Ascending aorta (tissue), 2 donors: ENCODE measurements at places on chromosomes 13 and 19.

DNA sequence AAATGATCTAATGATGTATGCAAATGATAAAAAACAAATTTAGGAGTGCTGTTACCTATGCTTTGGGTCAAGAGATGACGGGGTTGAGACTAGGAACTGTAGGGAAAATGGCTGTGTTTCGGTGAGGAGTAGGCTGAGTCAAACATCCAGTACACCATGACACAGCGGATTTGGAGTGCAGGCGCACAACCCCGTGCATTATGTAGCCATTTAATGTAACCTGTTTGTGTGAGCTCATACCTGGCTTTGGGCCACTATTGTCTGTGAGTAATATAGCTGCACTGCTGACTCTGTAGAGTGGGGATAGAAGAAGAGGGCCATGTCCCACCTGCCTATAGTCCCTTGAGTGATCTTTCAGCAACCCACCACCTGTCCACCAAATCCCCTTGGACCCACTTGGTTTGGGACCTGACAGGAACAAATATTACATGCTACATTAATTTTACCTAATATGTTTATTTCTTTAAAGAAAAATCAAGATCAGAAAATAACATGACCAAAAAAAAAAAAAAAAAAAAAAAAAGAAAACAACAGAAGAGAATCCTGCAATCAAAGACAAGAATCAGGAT is 95.5 kb upstream of the KLHL1 start:
- H3K36me3 ChIP-seq, result no peaks in the 10 kb centered on the region
- H3K4me1 ChIP-seq, result no peaks in the 10 kb centered on the region
- no peaks in the 10 kb centered on the region for H3K27me3 ChIP-seq
- no peak overlapping the region for H3K27ac ChIP-seq
- no peak overlapping the region for H3K4me3 ChIP-seq

GRCh38 chr19:4376028-4376670 is 24.2 kb downstream of the SH3GL1 start:
- peak overlapping the region; percentile 98 for H3K27ac ChIP-seq
- no peak for DNase-seq
- peaks cover 78% of the 10 kb centered on the region for H3K4me1 ChIP-seq
- no peaks in the 10 kb centered on the region for H3K36me3 ChIP-seq
- H3K27me3 ChIP-seq, result no peaks in the 10 kb centered on the region

DNA sequence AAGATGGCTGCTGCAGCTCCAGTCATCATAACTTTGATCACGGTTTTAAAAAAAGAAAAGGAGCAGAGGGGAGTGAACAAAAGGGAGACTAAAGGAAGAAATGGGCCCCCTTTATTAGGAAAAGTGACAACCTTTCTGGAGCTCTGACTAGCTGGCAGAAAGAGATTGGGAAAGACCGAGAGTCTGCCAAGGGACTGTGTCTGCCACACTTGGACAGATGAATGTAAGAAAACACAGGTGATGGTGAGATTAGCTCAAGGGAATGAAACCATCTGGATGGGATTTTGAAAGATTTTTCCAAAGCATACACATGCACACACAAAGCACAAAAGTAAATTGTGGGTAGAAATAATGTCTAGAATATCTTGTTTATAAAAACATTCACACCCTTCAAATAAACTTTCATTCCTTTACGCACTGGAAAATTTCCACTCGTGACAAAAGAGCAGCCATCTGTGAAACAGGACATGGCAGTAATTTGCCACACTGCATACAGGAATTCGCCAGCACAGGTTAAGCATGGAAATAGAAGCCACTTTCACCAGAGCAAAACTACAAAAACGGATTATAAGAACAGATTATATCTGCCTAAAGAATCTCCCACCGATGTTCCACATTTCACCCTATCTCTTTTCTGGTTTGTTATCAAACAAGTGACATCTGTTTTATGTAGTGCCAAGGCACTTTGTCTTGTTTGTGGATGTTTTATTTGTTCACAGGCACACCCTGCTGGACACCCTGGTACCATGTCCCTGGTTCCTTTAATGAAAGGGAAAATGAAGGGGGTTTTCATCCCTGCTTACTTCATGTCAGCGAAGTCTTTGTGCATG is 819.5 kb downstream of the DIAPH3 start:
- no peak overlapping the region for H3K4me3 ChIP-seq
- H3K36me3 ChIP-seq, result no peaks in the 10 kb centered on the region
- no peaks in the 10 kb centered on the region for H3K27me3 ChIP-seq
- no peak for DNase-seq
- H3K27ac ChIP-seq, result no peak overlapping the region
- no peaks in the 10 kb centered on the region for H3K4me1 ChIP-seq

- no peak overlapping the region for H3K4me3 ChIP-seq
- H3K27ac ChIP-seq, result no peak overlapping the region
- H3K27me3 ChIP-seq, result no peaks in the 10 kb centered on the region
- DNase-seq, result no peak
- no peaks in the 10 kb centered on the region for H3K4me1 ChIP-seq
Measured at GRCh38 chr13:25876247-25876646, 175.6 kb downstream of the SHISA2 start.

DNA sequence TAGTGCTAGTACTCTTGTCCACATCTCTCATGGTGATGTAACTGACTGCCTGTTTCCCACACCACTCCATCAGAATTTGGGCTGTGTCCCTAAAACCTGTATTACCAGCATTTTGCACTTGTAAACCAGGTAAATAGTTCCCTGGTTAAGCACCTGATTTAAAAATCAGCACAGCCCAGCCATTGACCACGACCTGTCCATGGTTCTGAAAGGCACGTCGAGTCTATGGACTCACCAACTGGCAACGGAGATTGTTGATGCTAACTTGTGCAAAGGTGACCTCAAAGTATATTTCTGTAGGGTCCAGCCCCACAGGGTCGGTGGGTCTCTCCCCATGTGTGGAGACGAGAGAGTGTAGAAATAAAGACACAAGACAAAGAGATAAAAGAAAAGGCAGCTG is 46.7 kb upstream of the ZNF835 start:
- H3K27ac ChIP-seq, result no peak overlapping the region
- no peak overlapping the region for H3K4me3 ChIP-seq
- no peak for DNase-seq
- H3K36me3 ChIP-seq, result no peaks in the 10 kb centered on the region
- H3K27me3 ChIP-seq, result no peaks in the 10 kb centered on the region

GRCh38 chr13:58850161-58850560 is 1218.6 kb downstream of the PCDH17 start:
- H3K27ac ChIP-seq, result no peak overlapping the region
- no peak for DNase-seq
- H3K27me3 ChIP-seq, result no peaks in the 10 kb centered on the region
- H3K4me1 ChIP-seq, result no peaks in the 10 kb centered on the region

DNA sequence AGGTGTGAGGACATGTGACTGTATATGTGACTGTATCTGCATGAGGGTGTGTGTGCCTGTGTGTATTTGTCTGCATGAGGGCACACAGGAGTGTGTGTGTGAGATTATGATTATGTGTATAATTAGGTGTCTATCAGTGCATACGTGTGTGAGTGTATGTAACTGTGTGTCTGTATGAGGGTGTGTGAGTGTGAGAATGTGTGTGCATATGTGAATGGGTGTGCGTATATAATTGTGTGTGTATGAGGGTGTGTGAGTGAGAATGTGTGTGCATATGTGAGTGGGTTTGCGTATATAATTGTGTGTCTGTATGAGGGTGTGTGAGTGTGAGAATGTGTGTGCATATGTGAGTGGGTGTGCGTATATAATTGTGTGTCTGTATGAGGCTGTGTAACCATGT is 3.0 kb upstream of the ACSBG2 start:
- DNase-seq, result no peak
- no peaks in the 10 kb centered on the region for H3K36me3 ChIP-seq
- H3K27ac ChIP-seq, result no peak overlapping the region
- H3K27me3 ChIP-seq, result no peaks in the 10 kb centered on the region

- H3K27ac ChIP-seq, result no peak overlapping the region
- peak; percentile 28 for DNase-seq
- peaks cover 17% of the 10 kb centered on the region for H3K4me1 ChIP-seq
- peaks cover 12% of the 10 kb centered on the region for H3K36me3 ChIP-seq
Measured at GRCh38 chr13:110291286-110291685, 15.7 kb downstream of the COL4A1 start.

DNA sequence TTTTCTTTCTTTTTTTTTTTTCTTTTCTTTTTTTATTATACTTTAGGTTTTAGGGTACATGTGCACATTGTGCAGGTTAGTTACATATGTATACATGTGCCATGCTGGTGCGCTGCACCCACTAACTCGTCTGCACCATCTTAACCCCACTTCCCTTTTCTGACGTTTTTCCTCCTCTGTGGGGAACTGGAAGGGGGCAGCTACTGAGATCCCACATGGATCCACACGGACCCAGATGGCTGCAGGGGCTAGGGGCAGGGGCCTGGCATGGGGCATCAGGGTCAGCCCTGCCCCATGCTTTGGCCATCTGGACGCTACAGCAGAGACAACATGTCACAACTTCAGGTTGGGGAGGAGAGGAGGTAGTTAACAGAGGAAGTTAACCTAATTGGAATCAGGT is 54.3 kb downstream of the RUBCNL start:
- DNase-seq, result no peak
- no peak overlapping the region for H3K4me3 ChIP-seq
- H3K27ac ChIP-seq, result no peak overlapping the region
- H3K4me1 ChIP-seq, result no peaks in the 10 kb centered on the region
- H3K27me3 ChIP-seq, result no peaks in the 10 kb centered on the region

- DNase-seq, result no peak
- H3K4me1 ChIP-seq, result no peaks in the 10 kb centered on the region
- H3K4me3 ChIP-seq, result no peak overlapping the region
- H3K36me3 ChIP-seq, result no peaks in the 10 kb centered on the region
- H3K27ac ChIP-seq, result no peak overlapping the region
Measured at GRCh38 chr19:46271481-46272197, 25.2 kb upstream of the HIF3A start.

- DNase-seq, result no peak
- peak overlapping the region; percentile 78 for H3K27ac ChIP-seq
- H3K4me1 ChIP-seq, result peaks cover 23% of the 10 kb centered on the region
- H3K27me3 ChIP-seq, result no peaks in the 10 kb centered on the region
- peaks cover 24% of the 10 kb centered on the region for H3K36me3 ChIP-seq
Measured at GRCh38 chr13:41457589-41458186, 338 bp downstream of the RGCC start.

GRCh38 chr13:25725104-25725503 is 326.7 kb downstream of the SHISA2 start:
- no peaks in the 10 kb centered on the region for H3K4me1 ChIP-seq
- no peaks in the 10 kb centered on the region for H3K36me3 ChIP-seq
- H3K27me3 ChIP-seq, result no peaks in the 10 kb centered on the region
- no peak for DNase-seq
- no peak overlapping the region for H3K4me3 ChIP-seq

GRCh38 chr13:80177327-80177726 is 163.6 kb downstream of the SPRY2 start:
- H3K27ac ChIP-seq, result no peak overlapping the region
- DNase-seq, result no peak
- H3K4me3 ChIP-seq, result no peak overlapping the region
- no peaks in the 10 kb centered on the region for H3K4me1 ChIP-seq
- H3K36me3 ChIP-seq, result no peaks in the 10 kb centered on the region

DNA sequence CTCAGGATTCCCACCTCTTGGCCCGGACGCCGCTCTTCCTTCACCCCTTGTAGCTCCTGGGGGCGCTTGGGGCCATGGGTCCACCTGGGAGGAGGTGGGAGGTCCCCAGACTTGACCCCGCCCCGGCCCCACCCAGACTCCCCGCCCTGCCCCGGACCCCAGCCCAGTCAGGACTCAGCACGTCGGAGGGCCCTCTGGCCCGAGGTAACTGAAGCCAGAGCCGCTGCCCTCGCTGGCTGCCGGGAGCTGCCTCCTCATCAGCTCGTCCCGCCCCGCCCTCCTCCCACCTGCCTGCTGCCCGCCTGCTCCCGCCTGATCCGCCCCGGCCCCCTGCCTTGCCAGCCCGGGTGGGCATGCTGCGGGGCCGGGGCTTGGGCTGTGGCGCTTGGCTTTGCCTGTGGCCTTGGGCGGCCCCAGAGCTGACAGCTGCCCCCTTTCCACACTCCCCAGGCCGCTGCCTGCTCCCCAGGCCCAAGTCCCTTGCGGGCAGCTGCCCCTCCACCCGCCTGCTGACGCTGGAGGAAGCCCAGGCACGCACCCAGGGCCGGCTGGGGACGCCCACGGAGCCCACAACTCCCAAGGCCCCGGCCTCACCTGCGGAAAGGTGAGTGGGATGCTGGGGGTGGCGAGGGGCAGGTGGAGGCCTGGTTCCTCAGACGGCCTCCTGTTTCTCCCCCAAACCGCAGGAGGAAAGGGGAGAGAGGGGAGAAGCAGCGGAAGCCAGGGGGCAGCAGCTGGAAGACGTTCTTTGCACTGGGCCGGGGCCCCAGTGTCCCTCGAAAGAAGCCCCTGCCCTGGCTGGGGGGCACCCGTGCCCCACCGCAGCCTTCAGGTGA is 9.4 kb downstream of the ARHGAP33 start:
- no peak overlapping the region for H3K27ac ChIP-seq
- no peaks in the 10 kb centered on the region for H3K27me3 ChIP-seq
- DNase-seq, result no peak
- no peak overlapping the region for H3K4me3 ChIP-seq
- no peaks in the 10 kb centered on the region for H3K4me1 ChIP-seq

DNA sequence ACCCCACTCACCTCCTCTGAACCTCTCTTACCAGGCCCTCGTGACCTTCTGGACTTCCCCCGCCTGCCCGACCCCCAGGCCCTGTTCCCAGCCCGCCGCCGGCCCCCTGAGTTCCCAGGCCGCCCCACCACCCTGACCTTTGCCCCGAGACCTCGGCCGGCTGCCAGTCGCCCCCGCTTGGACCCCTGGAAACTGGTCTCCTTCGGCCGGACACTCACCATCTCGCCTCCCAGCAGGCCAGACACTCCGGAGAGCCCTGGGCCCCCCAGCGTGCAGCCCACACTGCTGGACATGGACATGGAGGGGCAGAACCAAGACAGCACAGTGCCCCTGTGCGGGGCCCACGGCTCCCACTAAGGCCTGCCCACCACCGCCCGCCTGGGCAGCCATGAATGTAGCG is 3.2 kb downstream of the TTC9B start:
- H3K4me3 ChIP-seq, result no peak overlapping the region
- H3K27me3 ChIP-seq, result peaks cover 14% of the 10 kb centered on the region
- DNase-seq, result no peak
- H3K27ac ChIP-seq, result no peak overlapping the region

DNA sequence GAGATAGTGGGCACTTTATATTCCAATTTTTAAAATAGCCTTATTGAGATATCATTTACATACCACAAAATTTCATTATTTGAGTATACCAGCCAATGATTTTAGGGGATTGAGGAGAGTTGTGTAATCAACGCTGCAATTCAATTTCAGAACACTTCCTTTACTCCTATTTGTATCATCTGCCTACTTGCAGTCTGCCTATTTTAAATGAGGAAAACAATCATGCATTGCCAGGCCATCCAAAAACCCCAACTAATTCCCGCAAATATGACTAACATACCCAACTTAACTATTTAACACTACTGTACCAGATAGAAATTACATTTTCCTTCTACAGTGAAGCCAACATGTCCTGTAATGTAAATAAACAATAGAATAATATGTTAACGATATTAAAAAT is 26.7 kb downstream of the CAB39L start:
- no peaks in the 10 kb centered on the region for H3K4me1 ChIP-seq
- no peaks in the 10 kb centered on the region for H3K27me3 ChIP-seq
- no peak overlapping the region for H3K4me3 ChIP-seq
- H3K27ac ChIP-seq, result no peak overlapping the region
- no peak for DNase-seq
- H3K36me3 ChIP-seq, result no peaks in the 10 kb centered on the region

- H3K4me3 ChIP-seq, result no peak overlapping the region
- H3K4me1 ChIP-seq, result peaks cover 3% of the 10 kb centered on the region
- H3K27ac ChIP-seq, result no peak overlapping the region
- H3K27me3 ChIP-seq, result no peaks in the 10 kb centered on the region
- no peaks in the 10 kb centered on the region for H3K36me3 ChIP-seq
Measured at GRCh38 chr13:113625965-113626721, 31.9 kb downstream of the ATP4B start.
